ENCODE measurements at places on chromosomes 2 and 18. TPM values are rescaled to one million over a fixed set of nuclear protein-coding genes. Genes with fewer than 3 reads are reported as not detected.

LHCGR gene
- not detected for total RNA-seq

GRCh38 chr18:24121625-24122024, 17.2 kb upstream of the CABYR start:
- DNase-seq = no peak

DNA sequence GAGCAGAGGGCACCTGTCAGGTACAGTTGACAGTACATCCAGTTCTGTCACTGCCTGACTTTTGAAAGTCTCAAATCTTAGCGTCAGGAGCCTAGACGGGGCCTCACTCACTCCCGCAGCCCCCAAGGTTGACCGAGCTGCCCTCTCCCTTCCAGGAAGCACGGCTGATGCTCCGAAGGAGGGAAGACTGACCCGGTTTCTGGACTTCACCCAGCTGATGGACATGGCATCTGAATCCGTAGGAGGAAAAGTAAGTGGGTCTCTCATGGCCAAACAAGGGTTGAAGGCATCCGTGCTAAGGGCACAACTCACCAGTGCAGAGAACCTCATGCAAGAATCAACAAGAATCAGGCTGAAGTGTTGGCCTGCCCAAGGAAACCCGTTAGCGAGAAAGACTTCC, 12.9 kb downstream of the ALLC start:
- DNase-seq = no peak

GRCh38 chr2:166841679-166842078, 46.6 kb upstream of the XIRP2 start:
- no peak for DNase-seq

DNA sequence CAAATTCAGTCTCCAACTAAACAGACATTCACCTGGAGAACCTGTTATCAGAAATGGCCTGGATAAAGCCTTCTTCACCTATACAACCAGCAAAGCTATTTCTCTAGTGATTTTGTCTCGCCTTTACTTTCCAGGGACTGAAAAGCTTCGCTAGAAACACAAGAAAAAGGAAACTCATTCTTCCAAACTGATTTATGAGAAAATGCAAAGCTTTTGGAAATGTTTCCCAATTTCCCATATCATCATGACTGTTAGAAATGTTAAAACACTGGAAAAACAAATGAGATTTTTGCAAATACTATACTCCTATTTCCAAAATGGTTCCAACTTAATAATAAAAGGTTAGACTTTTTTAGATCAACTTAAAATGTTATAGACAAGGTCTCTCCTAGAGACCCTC, 218.7 kb downstream of the PAX3 start:
- no peak for DNase-seq

GRCh38 chr2:221370857-221371211, 201.3 kb downstream of the EPHA4 start:
- DNase-seq = no peak

GRCh38 chr2:43007901-43008300, 215.5 kb upstream of the HAAO start:
- DNase-seq = no peak

DNA sequence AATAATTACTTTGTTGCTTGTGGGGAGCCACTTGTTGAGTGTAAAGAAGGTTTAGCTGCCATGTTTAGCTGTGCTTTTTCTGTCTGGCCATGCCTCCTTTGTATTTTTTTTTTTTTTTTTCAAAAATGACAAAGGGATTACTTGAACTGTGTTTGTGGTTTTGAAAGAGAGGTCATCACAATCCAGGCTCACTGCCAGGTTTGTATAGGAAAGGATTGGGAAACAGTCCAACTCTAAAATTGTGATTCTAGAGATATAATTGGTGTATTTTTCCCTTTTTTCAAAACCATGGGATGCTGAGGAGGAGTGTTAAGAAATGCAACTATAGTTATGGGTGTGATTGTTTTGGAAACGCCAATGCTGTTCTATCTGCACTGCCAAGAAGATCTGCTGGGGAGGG, 4.3 kb downstream of the ITPRIPL1 start:
- DNase-seq = peak; percentile 76

- no peak for DNase-seq
Measured at GRCh38 chr2:176293334-176293733, 24.1 kb downstream of the MTX2 start.

GRCh38 chr18:68676913-68677312, 38.0 kb downstream of the TMX3 start:
- DNase-seq = no peak

DNA sequence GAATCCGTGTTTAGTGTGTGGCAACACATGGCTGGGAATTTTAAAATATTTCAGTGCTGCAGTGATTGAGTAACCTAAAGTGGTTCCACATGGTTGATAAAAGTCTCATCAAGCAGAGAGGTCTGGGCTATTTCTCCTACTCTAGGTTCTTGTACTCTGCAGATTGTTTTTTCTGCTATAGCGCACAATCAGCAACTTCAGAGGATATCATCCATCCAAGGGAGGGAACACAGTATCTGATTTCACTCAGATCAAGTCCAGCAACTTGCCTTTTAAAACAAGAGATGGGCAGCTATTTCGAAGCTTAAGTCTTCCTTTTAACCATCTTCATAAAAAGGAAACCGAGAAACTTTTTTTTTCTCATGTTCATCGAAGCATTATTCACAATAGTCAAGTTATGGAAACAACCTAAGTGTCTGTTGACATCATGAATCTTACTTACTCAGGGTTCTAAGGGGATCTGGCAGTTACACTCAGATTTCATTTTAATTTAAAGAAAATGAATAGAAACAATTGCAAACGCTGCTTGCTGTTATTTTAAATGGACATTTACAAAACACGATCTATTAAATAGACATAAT, 172.7 kb upstream of the TRIB2 start:
- peak; percentile 94 for DNase-seq

DNA sequence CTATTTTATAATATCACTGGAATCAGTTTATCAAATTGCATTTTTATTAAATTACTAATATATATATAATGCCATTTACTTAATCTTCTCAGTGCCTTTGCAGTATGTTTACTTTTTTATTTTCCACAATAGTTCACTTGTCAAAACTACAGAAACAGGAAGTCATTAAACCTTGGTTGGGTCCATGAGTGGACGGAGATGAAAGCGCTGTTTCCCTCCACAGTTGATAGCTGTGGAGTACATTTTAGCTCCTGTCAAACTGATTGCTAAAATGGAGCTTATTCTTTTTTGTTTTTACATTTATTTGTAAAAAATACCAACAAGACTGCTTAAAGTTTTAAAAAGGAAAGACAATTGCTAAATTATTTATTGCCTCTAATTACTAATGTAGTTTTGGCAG, 19.2 kb downstream of the MFF start:
- DNase-seq = no peak

FOXI3 gene
- not detected for total RNA-seq

DNA sequence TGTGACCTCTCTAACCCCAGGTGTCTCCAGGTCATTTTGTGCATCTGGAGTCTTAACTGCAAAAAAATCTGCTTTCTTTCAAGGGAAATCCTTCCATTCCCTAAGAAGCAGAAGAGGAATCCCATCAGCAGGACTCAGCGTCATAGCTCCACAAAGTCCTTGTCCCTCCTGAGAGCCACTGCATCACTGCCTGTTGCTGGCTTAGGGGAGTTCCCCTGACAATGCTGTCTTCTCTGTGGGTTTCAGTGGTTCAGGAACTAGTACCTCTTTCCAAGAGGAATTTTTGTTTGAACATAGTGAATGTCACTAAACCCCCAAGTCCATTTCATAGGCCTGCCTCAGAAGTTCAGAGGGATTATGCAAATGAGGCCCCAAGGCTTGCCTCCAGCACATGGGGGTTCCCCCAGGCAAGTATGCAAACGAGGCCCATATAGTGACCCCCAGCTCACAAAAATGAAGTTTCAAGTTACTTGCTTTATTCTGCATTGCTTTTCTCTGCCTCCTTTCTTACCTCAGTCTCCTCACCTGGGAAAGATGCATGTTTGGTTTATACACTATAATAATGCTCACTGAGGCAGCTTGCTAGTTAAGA, 513.9 kb upstream of the MEX3C start:
- no peak for DNase-seq

DNA sequence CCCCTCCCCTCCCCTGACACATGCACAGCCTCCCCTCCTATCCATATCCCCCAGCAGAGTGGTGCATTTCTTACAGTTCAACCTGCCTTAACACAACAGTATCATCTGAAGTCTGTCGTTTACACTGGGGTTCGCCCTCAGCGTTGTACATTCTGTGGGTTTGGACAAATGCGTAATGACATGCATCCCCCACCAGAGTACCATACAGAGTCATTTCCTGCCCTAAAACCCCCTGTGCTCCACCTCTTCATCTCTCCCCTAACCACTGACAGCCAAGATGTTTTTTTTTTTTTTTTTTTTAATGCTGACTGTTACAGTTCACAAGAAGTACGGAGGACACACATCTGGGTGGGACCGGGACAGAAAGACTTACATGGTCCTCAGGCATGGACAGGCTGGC, 22.6 kb downstream of the POMC start:
- DNase-seq = no peak

DNA sequence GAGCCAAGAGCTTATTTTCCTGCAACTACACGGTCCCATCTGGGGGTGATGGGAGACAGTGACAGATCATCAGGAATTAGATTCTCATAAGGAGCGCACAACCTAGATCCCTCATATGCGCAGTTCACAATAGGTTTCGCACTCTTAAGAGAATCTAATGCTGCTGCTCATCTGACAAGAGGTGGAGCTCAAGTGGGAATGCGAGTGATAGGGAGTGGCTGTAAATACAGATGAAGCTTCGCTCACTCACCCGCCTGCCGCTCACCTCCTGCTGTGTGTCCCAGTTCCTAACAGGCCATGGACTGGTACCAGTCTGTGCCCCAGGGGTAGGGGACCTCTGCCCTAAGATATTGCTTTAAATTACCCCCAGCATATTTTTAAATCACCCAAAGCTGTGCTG, 10.8 kb downstream of the LRRFIP1 start:
- DNase-seq = no peak

DNA sequence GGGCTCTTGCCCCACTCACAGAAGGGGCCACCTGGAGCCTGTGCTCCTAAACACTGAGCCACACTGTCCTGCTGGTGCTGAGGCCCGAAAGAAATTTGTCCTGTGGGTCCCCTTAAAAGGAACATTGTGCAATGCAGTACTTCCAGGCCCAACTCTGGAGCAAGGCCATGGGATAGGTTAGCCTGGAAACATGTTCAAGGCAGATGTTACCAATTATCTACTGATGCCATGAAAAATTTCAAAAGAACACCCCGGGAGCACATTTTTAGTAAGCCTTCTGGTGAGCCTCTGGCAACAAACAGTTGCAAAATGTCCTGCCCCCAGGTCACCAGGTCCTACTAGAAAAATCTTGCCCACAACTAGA, 12.3 kb upstream of the PTMA start:
- DNase-seq = peak; percentile 74

DNA sequence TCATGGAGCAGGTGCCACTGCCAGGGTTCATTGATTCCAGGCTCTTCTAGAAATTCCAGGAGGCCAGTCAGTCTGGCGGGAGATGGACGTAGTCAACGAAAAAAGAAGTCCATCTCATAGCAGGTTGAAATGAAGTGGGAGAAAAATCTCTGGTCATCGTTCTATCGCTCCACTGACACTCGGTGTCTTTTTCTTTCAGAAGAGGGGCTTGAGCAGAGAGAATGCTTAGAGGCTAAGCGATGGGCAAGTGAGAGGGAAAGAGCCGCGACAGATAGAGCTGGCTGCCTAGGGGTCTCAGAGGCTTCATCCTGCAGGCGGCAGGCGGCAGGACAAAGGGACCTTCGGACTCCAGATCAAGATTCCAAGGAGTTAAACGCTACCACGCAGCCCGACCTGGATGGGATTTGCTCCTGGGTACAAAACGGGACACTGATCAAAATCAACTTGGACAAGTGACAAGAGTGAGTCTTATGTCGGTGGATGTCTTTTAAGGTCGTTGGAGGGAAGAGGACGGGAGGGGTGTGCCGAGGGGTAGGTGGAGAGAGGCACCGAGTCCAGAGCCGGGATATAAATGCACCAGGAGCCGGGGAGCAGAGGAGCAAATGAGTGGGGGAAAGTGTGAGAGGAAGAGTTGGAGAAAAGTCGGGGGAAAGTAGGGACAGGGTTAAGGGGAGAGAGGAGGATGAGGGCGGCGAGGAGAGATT, 677 bp upstream of the TMEM178A start:
- DNase-seq = no peak

GRCh38 chr2:151475071-151475470, 65.4 kb downstream of the RIF1 start:
- DNase-seq = no peak

- no peak for DNase-seq
Measured at GRCh38 chr2:64763126-64763525, 109.4 kb upstream of the SERTAD2 start.

DNA sequence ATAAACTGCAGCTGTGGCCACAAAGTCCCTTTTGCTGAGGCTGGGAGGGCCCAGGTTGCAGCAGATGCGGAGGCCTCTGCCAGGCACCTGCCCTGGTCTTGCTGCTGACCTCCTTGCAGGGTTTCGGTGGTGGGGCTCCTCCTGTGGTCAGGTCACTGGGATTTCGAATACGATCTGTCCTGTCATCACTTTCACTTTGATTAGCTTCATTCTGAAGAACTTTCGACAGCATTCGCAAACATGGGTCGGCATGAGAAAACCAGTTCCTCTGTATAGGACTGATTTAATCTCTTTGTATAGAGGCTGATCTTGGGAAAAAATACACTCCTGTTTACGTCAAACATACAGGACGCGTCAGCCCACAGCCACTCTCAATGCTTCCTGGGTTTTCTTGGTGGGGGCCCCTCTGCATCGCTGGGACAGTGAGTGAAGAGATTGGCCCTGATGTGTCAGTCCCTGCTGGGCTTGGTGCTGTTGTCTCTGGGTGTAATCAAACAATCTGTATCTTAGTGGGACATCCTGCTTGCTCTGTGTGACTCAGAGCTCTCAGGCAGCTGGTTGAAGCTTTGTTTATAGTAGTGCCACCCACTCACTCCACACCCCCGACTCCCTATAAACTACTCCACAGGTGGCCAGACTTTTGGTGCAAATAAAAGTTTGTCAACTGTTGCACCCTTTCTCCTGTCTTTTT, 209.4 kb upstream of the CXCR4 start:
- DNase-seq = peak; percentile 44

DNA sequence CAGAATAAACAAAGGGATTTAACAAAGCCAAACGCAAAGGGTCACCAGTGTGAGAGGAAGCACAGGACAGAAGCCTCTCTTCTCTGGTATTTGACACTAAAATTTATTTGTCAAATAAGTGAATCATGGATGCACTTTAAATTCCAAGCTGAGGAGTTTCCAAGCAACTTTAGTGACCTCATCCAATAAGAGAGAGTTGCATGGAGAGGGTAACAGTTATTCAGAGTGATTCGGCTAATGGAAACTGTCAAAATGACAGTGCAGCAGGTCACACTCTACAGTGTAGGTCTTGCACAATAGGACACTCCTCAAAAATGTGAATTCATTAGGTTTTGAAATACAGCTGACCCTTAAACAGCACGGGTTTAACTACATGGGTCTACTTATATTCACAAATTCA, 103.9 kb upstream of the ACVR1C start:
- no peak for DNase-seq

PAX8 gene
- total RNA-seq = 86.5 TPM

DNA sequence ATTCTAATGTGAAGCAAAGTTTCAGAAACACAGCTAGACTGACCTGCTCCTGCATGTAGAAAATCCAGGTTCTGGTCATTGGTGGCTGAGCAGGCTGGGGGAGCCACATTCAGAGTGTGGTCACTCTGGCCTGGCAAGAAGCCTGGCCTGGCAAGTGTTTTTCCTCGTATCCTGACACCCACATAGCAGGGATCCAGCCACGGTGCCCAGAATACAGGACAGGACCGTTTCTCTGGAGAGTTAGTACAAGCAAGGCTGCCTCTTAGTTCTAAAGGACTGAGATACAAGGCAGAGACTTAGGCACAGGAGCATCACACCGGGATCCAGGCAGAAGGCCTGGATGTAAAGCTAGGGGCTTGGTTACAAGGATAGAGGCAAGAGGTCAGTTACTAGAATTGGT, 4.8 kb upstream of the LAMA1 start:
- DNase-seq = no peak

Data from renal cortical epithelial cell (primary cell).